CD4-positive, alpha-beta T cell treated with Interleukin-10 for 1 hour (primary cell): ENCODE measurements at places on chromosomes 5 and 9.

DNA sequence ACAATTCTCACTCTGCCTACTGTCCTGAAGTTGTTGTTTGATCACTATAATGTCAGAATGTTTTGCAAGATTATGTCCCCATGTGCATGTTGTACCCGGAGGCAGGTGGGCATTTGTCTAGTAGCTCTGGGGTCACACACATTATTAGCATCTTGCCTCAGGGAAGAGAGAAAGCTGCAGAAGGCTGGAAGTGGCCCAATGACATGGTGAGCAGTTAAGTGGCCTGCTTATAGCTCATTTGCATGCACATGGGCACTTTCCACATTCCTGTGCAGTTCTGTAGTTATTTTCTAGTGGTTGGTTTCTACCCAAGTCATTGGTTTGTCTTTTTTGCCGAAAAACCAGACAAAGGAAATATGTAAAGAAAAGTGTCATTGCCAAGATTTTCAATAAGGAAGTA lies 80.9 kb downstream of the MAP1B start:
- DNase-seq, result no peak

- DNase-seq, result no peak
Observed at GRCh38 chr5:166324372-166324771, 1967.1 kb upstream of the WWC1 start.

DNA sequence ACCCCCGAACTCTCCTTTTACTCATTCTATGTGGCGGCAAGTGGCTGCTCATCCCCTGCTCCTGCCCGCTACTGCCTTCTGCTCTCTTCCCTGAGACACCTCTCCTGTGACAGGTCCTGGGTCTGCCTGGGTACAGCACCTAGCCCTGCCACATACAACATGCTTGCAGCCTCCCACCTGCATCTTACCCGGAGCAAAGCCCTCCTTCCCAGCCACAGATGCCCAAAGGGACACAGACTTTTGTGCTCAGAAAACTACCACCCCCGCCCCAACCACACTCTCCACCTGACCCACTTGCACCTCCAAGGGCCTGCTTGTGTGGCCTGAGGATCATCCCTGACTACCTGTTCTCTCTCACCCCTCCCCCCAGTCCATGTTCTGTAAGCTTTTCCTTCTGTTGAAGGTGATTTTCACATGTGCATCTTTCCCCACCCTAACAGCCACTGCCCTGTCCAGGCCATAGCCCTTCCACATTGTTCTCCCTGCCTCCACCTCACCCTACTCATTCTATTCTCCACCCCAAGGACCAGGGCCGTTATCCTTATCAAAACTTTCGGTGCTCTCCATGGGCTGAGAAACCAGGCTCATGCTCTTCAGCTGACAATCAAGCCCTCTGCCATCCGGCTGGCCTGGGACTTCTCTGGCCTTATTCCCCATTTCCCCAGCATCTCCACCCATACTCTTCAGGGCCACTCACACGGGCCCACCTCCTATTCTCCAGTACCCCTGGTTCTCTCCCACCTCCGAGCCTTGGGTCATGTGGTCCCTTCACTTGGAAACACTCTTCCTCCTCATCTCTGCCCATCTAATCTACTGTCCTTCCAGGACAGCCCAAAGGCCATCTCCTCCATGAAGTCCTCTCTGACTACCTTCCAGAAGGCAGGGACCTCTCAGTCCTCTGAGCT lies 46.4 kb upstream of the ALDH1B1 start:
- DNase-seq, result no peak

- no peak for DNase-seq
Observed at GRCh38 chr9:128987805-128988204, 40.3 kb downstream of the NUP188 start.

GRCh38 chr5:90833753-90834152 lies 275.2 kb downstream of the ADGRV1 start:
- no peak for DNase-seq

DNA sequence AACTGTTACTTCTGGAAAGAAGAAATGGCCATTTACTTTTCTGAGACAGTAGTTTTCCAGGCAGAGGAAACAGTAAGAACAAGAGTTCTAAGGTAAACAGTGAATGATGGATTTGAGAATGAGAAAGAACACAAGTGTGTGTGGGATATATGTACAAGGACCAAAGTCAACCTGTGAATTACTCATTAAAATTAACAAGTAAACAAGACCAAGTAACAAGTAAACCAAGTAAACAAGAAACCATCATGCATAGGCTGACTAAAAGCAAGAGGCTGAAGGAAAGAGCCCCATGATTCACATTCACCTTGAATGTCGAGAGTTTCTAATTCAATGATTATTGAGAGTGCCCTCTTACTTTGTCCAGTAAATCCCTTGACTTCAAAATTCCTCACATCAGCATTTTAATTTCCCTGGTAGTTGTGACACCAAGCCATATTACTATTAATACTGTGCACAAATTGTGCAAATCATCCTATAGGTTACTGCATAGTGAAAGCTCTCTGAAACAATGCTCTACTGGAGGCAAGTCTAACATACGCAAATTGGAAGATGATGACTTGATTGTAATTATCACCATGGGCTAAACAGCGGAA lies 9.8 kb upstream of the MARCOL start:
- no peak for DNase-seq

GRCh38 chr9:107881626-107882300 lies 392.2 kb upstream of the KLF4 start:
- no peak for DNase-seq

- no peak for DNase-seq
Observed at GRCh38 chr9:131642496-131643083, 97.3 kb downstream of the PRRT1B start.

DNA sequence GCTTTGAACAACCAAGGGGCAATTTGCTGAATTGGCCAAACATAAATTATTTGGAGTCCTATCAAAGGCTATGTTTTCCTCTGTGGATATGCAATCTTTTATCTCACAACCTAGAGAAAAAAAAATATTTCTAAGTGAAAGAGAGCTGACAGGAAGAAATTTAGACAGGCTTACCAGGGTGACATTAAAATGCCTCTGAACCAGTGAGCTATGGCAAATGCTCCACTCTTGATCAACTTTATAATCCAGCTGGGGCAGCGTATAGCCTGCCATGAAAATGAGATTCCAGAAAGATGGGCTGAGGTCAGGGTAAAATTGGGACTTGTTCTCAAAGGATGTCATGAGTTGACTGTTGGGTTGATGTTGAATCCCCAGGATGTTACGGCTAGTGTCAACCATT lies 399.3 kb upstream of the TRPC7 start:
- no peak for DNase-seq

GRCh38 chr5:121189342-121190305 lies 662.1 kb upstream of the FTMT start:
- no peak for DNase-seq

DNA sequence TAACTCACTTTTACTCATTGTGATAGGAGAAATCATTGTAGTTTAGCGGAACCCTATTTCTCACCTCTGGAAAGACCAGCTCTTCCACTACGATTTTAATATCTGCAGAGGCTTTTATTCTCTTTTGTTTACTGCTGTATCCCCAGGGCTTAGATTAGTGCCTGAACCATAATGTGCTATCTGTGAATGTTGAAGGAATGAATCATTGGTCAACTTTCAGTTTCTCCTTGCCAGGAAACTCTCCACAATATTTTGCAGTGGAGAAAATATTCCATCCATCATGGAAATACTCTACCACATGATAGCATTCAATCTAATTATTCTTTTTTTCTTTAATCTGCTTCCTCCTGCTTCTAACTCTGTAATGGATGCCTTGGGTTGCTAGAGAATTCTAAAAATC lies 263.5 kb upstream of the PTPRD start:
- DNase-seq, result no peak

- DNase-seq, result no peak
Observed at GRCh38 chr9:136090768-136091581, 4.1 kb downstream of the NACC2 start.

GRCh38 chr9:129027685-129028191 lies 393 bp downstream of the SH3GLB2 start:
- DNase-seq, result peak; percentile 80

DNA sequence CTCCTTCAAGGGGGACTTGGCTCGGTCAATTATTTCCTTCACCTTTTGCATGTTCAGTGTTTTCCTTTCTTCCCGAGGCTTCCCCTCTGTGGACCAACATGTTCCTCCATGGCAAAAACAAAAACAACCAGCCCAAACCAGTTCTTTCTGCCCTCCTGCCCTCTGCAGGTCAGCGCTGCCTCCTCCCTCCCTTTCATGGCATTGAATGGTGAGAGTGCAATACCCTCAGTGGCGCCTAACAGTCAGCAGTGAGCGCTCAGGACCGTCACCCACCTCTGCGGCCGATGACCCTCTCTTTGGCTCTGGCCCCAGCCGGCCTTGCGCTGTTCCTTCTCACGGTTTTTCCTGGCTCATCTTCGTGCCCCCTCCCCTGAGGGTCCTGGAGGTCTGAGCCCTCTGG lies 34.4 kb upstream of the GNE start:
- DNase-seq, result no peak

- no peak for DNase-seq
Observed at GRCh38 chr5:90293931-90294330, 115.6 kb downstream of the CETN3 start.

GRCh38 chr5:172383191-172383802 lies 71.0 kb downstream of the SH3PXD2B start:
- DNase-seq, result no peak

DNA sequence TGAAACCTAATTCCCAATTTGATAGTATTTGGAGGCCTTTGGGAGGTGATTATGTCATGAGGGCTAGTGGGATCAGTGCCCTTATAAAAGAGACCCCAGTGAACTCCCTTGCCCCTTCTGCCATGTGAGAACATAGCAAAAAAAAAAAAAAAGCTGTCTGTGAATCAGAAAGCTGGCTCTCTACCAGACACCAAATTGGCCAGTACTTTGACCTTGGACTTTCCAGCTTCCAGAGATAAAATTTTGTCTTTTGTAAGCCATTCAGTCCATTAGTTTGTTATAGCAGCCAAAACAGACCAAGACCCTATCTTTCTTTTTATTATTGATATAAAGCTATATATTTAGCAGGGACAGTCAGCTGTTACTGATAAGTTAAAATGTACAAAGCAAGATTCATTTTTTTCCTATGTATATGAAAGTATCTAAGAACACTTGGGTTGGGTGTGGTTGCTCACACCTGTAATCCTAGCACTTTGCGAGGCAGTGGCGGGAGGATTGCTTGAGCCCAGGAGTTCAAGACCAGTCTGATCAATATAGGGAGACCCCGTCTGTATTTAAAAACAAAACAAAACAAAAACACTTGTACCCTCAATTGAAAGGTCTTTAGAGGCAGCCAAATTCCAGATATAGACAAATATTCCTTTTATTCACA lies 8.1 kb upstream of the C5orf24 start:
- no peak for DNase-seq

- no peak for DNase-seq
Observed at GRCh38 chr9:94490465-94490864, 64.4 kb upstream of the PCAT7 start.

- no peak for DNase-seq
Observed at GRCh38 chr9:127731938-127732337, 3.2 kb downstream of the TOR2A start.

DNA sequence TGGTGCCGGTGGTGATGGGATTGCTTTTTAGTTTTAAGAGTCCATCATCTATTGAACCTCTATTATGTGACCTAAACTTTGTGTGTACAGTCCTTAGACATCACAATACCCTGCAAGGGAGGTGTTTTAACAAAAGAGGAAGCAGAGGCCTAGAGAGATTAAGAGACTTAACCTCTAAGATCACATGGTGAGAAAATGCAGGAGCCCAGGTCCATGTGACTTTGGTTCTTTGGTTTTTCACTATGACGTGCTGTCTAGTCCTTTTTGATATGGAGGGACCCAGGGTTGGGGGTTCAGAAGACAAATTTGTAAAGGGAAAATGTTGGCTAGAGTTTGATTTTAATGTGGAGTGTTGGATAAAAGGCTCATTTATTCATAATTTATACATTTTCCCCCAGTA lies 34.1 kb upstream of the TRMT10B start:
- DNase-seq, result no peak

GRCh38 chr5:160366230-160366629 lies 4.2 kb downstream of the C1QTNF2 start:
- no peak for DNase-seq

DNA sequence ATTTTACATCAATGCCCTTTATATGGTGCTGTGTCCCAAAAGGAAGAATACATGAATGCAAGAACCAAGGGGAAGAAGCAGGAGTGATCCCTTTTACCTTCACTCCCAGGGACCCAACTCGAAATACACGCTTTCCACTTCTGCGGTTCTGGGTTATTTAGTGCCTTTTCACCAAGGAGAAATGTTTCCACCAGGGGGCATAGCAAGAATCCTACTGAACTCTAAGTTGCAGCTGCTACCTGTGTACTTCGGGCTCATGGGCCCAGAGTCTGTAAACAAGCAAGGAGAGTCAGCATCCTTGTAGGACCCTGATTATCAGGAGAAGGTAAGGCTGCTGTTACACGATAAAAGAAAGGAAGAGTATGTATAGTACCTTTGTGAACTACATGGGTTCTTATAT lies 45.7 kb downstream of the DPYSL3 start:
- DNase-seq, result no peak

DNA sequence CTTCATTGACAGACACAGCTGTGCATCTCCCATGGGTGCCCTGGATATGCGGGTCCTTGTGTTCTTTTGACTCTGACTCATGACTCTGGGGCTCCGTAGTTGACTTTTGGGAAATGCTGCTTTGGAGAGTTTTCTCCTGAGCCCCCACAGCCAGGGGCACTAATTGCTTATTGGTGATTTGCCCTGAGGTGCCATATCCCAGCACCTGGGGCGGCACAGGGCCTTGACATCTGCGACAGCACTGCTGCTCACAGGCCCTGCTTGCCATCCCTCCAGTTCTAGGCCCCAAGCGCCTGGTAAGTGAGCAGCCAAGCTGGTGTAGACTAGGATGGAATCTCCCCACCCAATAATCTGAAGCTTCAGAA lies 75.1 kb downstream of the AMBP start:
- DNase-seq, result no peak

DNA sequence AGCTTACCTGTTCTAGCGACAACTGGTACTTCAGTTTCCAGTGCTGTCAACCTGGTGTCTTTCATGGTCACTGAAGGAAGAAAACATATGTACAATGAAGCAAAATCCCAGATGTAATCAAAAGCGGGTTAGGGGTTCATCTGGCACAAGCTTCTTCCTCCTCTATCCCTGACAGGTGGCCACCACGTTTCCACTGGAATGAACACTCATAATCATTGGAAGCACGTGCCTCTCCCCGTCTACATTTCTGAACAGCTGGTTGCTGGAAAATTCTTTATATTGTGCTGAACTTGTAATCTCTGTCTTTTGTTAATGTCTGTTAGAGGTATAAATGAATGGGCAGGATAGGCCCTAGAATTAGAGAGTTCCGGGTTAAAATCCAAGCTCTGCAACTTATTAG lies 9.4 kb downstream of the TSC1 start:
- no peak for DNase-seq

- DNase-seq, result no peak
Observed at GRCh38 chr5:159104051-159104651, 4.4 kb upstream of the EBF1 start.

GRCh38 chr5:111425205-111425604 lies 87.1 kb downstream of the STARD4 start:
- DNase-seq, result no peak

- DNase-seq, result no peak
Observed at GRCh38 chr5:83751201-83751600, 30.5 kb upstream of the HAPLN1 start.

GRCh38 chr5:171762021-171762608 lies 23.5 kb upstream of the SMIM23 start:
- no peak for DNase-seq
